NCI-H69 (cell line): ENCODE measurements at places on chromosomes 2 and 18.

- DNase-seq: peak; percentile 25
Observed at GRCh38 chr2:45128580-45128997, 119.3 kb upstream of the SIX2 start.

DNA sequence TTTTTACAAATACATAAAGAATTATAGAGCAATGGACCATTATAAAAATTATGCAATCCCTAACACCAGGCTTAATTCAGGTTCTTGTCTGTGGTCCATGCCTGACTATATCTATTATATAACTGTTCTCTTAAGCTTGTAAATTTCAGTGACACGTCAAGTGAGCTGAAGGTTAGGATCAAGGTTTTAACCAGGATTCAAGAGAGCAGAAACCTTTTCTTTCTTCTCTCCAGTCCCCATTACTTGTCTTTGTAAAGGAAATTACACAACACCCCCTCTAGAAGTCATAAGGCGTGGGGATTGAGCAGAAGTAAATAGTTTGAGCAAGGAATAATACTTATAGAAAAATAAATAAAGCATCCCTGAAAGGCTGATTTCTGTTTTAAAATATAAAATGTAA, 122.0 kb downstream of the ZNF521 start:
- DNase-seq: peak; percentile 27

- DNase-seq: no peak
Observed at GRCh38 chr2:221629468-221629867, 57.4 kb upstream of the EPHA4 start.

DNA sequence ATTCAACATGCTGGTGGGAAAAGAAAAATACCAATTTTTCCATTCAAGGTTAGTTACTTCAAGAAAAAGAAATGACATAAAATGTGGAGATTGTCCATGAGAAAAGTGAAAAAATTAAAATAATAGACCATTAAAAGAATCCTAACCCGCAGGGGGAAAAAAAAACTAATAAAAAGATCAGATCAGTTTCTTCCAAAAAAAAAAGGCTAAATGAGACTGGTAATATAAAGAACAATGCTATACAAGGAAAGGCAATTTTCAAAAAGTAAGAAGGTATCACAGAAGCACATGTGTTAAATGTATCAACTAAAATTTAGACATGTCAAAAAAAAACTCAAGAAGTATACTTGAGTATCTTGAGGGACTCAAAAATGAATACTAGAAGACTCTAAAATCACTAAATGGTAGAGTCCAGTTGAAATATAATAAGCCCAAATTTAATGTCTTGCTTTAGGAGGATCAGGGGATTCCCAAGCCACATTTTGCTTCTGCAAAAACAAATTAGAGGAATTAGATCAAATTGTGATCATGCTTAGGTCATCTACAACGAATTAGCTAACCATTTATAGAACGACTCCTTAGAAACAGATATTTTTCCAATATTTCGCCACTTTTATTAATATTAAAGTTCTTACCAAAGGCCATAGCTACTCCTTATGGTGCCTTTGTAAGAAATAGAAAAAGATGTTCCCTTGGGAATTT, 35.8 kb upstream of the GLS start:
- no peak for DNase-seq

- DNase-seq: no peak
Observed at GRCh38 chr2:10359731-10360329, 57.1 kb downstream of the HPCAL1 start.

DNA sequence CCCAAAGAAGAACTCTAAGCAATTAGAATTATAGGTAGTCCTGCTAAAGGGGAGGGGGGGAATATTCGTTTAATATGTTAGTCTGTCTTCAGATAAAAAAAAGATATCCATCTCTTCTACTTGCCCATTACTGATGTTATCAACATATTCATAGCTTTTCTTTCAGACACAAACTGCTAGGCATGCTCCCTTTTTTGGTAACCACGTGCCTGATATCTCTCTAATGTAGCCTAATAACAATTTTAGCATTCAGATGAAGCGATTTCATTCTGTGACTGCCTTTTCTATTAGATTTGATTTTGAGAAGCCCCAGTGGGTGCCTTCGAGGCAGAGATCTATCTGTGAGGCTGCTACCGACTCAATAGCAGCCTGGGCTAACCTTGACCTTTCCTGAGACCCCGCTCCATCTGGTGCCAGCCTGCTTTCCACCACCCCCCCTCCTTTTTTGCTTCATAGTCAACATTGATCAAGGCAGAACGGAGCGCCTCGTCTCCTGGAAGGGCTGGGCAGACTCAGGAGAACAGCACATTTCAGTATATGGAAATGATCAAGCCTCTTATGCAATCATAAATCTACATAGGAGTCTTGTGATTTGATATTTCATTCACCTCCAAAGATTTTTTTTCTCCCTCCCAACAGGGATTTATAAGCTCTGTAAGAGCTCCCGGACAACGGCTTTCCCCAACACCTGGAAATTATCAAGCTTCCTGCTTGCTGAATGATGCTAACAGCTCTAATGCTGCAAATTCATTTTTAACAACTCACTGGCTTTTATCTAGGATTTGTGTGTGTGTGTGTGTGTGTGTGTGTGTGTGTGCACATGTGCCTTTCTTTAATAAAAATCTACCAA, 14.7 kb upstream of the BCL11A start:
- DNase-seq: peak; percentile 41

- DNase-seq: peak; percentile 34
Observed at GRCh38 chr2:104502901-104503300, 351.0 kb upstream of the POU3F3 start.

- DNase-seq: no peak
Observed at GRCh38 chr2:209382775-209383174, 41.1 kb upstream of the MAP2 start.

- DNase-seq: no peak
Observed at GRCh38 chr18:48661421-48661820, 122.6 kb downstream of the CTIF start.

GRCh38 chr18:49619801-49620200, 57.9 kb downstream of the LIPG start:
- no peak for DNase-seq

- no peak for DNase-seq
Observed at GRCh38 chr2:241350878-241351639, 5.0 kb upstream of the FARP2 start.

DNA sequence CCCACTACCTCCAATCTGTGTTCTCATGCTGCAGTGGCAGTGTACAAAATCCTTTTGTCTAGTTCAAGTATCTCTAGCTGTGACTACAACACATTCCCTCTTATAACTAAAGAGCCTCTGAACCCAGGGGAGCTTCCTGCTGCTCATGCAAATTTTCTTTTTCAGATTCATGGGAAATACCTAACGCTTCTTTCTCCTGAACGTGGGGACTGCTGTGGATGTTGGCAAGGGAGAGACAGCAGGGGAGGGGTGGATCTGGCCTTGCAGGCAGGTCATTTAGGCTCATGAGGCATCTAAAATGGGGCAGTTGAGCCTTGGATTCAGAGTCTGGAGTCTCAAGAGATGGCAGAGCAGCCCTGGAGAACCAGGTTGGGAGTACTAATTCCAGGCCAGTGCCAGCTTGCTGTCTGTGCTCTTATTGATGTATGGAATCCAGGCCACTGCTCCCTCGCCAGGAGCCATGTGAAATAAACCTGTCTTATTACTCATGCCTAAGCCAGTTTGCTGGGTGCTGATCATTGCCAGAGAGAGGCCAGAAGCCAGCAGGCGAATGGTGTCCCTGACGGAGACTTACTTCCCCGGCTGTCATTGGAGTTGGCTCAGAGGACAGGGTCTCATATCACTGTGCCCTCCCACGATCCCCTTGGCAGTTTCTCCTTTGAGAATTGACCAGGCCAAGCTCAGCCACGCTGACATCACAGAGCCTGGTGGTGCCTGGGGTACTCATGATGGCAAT, 29.2 kb upstream of the TNP1 start:
- DNase-seq: no peak

- peak; percentile 81 for DNase-seq
Observed at GRCh38 chr2:169351725-169352124, 10.6 kb downstream of the LRP2 start.

GRCh38 chr2:236107942-236108625, 60.1 kb downstream of the GBX2 start:
- DNase-seq: no peak

GRCh38 chr2:132589111-132589830, 80.7 kb downstream of the LYPD1 start:
- DNase-seq: no peak

GRCh38 chr2:131413148-131413747, 49.3 kb upstream of the RAB6D start:
- peak; percentile 51 for DNase-seq

DNA sequence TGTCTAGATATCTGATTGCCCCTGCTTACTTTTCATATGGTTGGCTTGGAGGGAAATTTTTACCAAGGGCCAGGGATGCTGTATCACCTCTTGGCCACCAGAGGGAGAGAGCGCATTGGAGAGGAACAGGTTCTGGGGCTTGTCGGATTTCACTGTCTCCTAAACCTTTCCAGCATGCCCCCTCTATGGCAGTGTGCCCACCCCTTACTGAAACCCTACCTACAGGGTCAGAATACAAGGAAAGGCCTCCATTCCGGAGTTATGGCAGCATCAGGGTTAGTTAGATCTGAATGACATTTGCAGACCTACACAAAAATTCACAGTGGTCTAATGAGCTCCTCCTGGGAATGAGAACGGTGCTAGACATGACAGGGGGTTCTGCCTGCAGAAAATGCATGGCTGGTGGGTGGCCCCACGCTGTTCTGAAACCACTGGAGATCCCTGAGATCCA, 5.8 kb downstream of the SLC14A2 start:
- DNase-seq: peak; percentile 79

DNA sequence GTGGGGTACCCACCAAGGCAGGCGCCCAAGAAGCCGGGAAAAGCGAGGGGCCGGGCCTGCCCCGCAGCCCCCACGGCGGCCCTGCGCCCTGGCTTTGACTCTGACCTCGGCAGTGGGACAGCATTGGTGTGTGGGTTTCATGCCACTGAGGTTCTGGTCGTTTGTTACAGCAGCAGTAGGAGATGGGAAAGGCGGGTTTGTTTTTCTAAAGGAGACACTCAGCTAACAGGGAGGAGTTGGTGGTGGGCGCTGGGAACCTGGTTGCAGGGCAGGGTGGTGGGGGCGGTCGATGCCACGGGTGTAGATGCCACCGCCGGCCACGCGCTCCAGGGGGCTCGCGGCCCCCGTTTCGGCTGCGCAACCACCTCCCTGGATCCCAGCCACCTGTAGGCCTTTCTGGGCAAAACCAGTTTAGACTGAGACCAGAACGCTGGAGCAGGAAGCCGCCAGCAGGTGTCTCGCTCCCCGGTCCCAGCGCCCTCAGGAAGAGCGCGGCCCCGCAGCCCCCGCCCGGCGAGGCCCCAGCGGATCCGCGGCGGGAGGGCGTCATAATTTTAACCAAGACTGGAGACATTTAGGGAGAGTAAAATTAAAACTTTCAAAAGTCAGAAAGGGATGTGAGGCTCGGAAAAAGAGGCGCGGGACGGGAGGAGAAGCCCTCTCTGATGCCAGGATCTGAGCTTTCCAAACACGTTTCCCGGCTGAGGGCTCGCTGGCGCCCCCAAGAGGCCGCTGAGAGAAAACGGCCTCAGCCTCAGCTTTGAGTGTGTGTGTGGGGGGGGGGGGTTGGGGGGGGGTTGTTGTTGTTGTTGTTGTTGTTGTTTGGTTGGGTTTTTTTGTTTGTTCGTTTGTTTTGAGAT, 17.4 kb downstream of the CIDEA start:
- DNase-seq: peak; percentile 89

DNA sequence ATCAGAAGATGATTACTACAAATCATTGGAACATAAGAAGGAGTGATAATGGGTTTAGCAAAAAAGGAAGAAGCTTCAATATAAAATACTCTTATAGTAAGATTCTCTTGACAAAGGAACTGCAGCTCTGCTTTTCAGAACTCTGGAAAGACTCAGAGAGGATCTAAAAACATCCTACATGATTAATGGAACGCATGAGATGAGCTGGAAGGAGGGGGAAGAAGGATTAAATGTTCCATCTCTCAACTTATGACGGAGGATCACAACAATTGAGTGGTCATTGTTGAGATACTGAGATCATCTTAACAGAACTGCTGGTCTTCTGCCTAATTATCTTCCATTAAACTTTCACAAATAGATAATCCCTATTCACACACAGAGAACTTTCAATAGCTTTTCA, 267.5 kb upstream of the SLC8A1 start:
- DNase-seq: no peak

- peak; percentile 58 for DNase-seq
Observed at GRCh38 chr2:173218326-173219056, 136.2 kb upstream of the CDCA7 start.

GRCh38 chr2:230160112-230160660, 59.6 kb downstream of the SP110 start:
- peak; percentile 40 for DNase-seq

GRCh38 chr2:201831469-201831868, 25.1 kb downstream of the CDK15 start:
- no peak for DNase-seq

GRCh38 chr18:70384181-70384790, 95.4 kb downstream of the SOCS6 start:
- peak; percentile 51 for DNase-seq

DNA sequence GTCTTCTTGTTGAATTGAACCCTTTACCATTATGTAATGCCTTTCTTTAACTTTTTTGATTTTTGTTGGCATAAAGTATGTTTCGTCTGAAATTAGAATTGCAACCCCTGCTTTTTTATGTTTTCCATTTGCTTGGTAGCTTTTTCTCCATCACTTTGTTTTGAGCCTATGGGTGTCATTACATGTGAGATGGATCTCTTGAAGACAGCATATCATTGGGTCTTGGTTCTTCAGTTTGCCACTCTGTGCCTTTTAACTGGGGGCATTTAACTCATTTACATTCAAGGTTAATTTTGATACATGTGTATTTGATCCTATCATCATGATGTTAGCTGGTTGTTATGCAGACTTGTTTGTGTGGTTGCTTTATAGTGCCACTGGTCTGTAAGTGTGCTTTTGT, 489.4 kb upstream of the TNP1 start:
- DNase-seq: no peak

- DNase-seq: peak; percentile 89
Observed at GRCh38 chr18:49447810-49448745, 12.4 kb downstream of the DYM start.

DNA sequence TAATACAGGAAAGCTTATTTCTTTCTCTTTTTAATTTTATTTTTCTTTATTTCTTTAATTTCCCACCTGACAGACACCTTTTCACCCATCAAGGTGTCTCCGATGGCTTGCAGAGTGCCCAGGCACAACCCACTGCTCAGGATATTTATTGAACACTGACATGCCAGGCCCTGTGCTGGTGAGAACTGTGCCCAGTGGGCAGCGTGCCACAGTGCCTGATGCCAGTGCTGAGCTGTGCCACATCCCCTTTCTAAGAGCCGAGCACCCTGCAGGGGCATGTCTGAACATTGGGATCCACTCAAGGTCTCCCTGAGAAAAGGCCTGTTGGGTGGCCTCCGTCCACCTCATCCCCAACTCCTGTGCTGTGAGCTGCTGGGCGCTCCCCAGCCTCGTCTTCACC, 158.6 kb upstream of the RAB6C start:
- DNase-seq: no peak

DNA sequence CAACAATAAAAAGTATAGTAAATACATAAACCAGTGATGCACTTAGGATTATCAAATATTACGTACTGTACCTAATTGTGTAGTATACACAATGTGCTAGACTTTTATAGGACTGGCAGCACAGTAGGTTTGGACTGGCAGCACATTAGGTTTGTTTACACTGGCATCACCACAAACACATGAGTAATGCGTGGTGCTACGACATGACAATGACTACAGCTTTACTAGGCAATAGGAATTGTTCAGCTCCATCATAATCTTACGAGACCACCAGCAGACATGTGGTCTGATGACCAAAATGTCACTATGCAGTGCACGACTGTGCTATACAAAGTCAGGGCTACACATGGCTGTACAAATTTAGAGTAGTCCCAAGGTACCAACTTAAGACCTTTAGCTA, 2.3 kb downstream of the MBOAT2 start:
- DNase-seq: peak; percentile 68

GRCh38 chr2:142718576-142719155, 158.8 kb upstream of the KYNU start:
- no peak for DNase-seq
